ENCODE measurements at places on chromosomes 12 and 14.

- no peak for DNase-seq
These were observed 242.4 kb downstream of the TMEM117 start for GRCh38 chr12:44078273-44078672.

GRCh38 chr14:22598896-22599244, 770 bp downstream of the ABHD4 start:
- no peak for DNase-seq

DNA sequence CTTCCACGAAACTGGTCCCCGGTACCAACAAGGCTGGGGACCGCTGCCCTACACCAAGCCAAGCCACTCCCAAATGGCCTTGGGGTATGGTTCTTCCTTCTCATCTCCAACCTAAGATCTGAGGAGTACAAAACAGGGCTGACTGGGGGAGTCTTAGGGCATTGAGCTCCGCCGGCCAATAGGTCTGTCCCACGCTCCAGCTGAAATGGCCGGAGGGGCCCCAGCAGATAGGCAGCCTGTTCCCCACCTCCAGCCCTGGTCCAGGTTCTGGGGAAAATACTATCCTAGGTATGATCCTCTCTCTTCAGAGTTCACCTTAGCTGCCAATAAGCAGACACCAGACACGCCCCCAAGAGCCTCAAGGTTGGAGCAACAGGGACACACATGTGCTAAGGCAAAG, 90.2 kb downstream of the ACTN1 start:
- DNase-seq, result peak; percentile 26

GRCh38 chr12:124422142-124422569, 127.3 kb downstream of the RFLNA start:
- no peak for DNase-seq

DNA sequence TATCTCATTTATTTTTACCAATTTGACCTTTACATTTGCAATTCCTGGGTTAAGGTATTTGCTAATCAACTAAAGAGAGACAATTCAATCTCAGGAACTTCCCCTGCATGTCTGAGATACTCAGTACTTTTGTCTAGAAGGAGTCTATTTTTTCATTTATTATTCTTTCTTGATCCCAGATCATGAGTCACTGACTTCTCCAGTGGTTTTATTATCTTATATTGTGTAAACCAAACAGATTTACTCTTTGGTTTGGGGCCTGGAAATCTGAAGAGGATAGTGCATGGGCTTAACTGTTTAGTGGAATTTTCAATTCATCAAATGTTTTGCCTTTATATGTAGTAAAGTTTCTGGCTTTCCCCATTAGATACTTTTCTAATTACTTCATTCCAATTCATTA, 185.4 kb downstream of the ALG10B start:
- no peak for DNase-seq

Data from cardiac septum (tissue), 1 donor.